ENCODE measurements at places on chromosomes 7 and 10.

DNA sequence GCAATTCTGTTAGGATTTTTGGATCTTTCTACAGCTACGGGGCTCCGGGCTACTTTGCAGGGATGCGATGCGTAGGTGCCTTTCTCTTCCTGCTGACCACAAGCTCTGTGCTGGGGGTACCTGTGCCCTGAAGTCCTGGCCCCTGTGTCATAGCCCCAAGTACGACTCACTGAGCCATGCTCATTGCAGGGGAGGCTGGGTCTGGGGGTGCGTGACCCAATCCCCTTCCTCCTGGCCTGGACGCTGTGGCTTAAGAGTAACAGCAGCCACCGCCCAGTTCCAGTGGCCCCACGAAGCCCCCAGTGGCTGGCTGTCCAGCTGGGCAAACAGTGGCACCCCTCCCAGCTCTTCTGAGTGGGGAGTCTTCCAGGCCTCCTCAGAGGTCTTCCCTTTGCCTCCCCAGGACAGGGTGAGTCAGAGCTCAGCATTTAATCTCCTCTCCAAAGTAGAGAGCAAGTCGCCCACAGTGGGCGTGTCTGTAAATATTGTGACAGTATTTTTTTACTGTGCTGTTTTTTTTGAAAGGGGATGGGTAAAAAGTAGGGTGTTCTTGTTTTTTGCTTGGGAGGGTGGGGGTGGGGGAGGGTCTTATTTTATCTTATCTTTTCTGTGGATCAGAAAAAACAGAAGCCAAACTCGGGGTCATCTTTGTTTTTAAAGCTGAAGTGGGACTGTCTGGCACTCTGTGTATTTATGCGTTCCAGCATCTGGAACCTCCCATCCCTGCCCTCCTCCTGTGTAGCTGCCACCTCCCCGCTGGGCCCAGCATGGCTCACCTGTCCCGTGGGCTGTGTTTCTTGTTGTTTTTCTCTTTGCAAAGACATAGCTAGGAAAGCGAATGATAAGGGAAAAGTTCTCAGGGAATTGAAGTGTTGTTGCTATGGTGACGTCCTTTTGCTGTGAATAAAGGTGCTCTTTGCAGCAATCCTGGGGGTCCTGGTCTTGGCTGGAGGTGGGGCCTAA is 8.2 kb downstream of the LFNG start:
- DNase-seq: peak; percentile 75

GRCh38 chr10:110077436-110078130 is 69.8 kb downstream of the ADD3 start:
- DNase-seq: no peak

DNA sequence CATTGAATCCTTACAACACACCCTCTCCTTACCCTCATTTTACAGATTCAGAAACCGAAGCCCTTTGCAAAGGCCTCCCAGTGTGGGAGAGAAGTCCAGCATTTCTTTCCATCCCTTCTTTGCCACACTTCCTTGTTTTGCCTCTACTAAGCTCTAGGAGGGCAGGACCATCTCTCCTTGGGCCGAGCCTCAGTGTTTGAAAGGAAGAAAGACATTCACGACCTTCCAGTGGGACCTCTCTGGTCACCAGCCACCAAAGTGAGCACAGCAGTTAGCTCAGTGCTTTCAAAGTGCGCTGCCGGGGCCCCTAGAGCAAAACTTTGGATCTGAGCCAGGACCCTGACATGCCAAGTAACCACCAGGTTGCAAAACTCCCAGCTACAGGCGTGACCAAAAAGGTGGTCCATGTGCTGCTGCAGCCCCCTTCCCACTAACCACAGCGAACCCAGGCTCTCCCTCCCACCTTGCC is 12.4 kb downstream of the CTBP2 start:
- no peak for DNase-seq

DNA sequence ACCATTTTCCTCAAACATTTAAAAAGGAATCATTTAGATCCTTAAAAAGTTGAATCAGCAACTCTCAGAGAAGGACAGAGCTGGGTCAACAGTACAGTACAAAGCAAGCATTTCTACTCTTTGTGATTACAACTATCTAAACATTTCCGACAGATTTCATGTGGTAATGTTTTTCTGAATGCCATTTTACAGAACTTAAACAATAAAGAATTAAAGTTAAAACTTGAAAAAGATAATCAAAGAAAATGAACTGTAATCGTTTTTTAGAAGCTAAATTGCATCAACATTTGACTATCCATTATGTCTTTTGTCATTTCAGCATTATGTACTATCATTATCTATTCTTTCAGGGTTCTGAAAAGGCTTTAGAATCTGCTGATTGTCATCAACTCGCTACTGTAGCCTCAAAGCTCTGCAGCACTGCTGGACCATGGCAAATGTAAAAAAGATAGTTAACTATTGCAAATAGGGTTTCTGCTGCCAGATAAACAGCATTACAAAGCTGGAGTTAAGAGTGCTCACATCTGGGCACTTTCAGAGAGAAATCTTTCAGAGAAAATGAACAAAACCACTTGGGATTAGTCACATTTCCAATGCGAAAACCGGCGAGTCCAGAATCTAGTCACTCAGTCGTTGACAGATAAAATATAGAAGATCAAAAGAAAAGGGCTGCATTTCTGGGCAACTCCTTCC is 160.4 kb upstream of the LAMB4 start:
- no peak for DNase-seq

GRCh38 chr10:22615819-22616499 is 98.4 kb downstream of the PIP4K2A start:
- DNase-seq: peak; percentile 28

DNA sequence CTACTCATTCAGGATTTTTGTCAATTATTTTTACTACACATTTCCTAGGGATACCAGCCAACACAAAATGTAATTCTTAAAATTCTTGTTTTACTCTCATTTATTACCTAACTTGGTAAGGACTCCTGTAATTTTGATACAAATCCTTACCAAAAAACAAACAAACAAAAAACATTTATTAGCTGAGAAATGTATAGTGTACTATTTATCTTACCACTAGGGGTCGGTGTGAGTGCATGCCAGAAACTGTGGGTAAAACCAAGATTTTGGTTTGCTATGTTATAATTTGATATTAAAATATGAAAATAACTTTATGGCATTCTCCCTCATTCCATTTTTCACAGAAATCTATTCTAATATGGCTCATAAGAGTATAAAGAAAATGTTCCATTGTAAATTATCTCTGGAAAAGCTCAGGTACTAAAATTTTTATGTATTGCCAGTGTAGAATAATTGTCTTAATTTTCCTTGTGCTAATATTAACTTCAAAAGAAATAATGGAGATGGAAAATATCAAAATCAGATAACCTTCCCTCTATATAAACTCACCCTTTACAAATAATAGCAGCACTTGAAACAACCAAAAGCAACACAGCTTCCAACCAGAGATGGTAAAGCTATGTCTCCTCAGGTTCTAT is 290.8 kb upstream of the PCDH15 start:
- DNase-seq: no peak

GRCh38 chr10:127702271-127702670 is 34.7 kb upstream of the FOXI2 start:
- no peak for DNase-seq

DNA sequence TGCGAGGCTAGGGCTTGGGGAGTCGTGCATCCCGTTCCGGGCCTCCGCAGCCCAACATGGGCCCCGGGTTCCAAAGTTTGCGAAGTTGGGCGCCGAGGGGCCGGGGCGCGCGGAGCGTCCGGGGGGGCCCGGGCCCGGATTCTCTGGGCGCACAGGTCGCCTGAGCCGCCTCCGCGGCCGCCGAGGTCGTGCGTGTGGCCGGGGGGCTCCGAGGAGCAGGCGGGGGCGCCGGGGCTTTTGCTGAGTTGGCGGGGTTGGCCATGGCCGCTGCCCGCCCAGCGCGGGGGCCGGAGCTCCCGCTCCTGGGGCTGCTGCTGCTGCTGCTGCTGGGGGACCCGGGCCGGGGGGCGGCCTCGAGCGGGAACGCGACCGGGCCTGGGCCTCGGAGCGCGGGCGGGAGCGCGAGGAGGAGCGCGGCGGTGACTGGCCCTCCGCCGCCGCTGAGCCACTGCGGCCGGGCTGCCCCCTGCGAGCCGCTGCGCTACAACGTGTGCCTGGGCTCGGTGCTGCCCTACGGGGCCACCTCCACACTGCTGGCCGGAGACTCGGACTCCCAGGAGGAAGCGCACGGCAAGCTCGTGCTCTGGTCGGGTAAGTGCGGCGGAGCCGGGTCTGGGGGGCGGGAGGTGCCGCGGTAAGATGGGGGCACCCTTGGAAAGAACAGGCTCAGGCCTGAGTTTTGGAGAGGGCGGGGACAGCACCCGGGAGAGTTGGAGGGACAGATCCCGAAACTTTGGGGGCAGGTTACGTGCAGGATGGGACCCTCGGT is 643 bp downstream of the SMO start:
- no peak for DNase-seq

- DNase-seq: no peak
Measured at GRCh38 chr10:9357471-9357870, 1303.0 kb downstream of the GATA3 start.
